ENCODE measurements at places on chromosomes 1 and 21.
A peak's percentile ranks its signal among the peaks of the same experiment; 100 is the strongest.

DNA sequence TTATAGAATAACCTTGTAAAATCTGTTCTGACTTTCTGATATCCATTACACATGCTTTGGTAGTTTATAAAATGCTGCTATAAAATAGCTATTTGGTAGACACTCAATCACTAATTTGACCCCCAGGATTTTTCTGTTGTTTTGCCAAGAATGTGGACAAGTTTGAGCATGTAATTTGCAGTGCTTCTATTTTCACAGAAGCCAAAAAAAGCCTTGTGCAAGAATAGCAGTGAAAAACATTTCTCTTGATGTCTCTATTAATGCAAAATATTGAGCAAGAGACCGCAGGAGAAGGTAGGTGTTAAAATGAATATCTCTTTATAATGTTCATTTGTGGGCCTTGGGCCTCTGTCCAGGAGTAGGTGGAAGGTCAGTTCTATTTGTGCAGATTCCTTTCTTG, 22.5 kb downstream of the MAP3K7CL start:
- no peak for DNase-seq

GRCh38 chr1:228743405-228743804, 8.1 kb downstream of the RHOU start:
- no peak for DNase-seq

DNA sequence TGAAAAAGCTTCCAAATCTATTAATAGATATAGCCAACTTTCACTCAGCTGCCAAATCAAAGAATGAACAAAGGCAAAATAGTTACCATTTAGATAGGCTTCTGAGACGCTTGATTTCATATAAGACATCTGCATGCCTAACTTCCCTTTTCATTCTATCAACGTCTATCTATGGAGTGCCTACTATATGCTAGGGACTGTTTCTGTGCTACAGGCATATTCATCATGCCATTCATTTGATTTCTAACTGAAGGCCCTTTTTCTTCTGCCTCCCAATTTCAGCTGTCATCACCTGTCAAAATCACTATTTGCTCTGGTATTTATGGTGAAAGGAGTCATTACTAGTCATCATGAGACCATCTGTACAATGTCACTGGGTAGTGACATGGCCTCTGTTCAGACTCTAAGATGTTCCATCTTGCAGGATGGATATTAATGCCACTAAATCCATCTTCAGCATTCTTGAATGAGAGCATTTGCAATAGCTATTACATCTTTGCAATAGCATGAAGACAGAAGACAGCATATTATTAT, 4.3 kb upstream of the KRTAP13-1 start:
- DNase-seq, result no peak

GRCh38 chr1:153973071-153973470, 4.4 kb downstream of the JTB start:
- no peak for DNase-seq

- no peak for DNase-seq
Measured at GRCh38 chr1:15684468-15685291, 560 bp downstream of the PLEKHM2 start.

GRCh38 chr1:118862755-118863154, 125.4 kb downstream of the TBX15 start:
- DNase-seq, result no peak

- no peak for DNase-seq
Measured at GRCh38 chr1:213095467-213095866, 44.4 kb downstream of the RPS6KC1 start.

GRCh38 chr21:28480470-28480869, 512.2 kb downstream of the LTN1 start:
- DNase-seq, result no peak

DNA sequence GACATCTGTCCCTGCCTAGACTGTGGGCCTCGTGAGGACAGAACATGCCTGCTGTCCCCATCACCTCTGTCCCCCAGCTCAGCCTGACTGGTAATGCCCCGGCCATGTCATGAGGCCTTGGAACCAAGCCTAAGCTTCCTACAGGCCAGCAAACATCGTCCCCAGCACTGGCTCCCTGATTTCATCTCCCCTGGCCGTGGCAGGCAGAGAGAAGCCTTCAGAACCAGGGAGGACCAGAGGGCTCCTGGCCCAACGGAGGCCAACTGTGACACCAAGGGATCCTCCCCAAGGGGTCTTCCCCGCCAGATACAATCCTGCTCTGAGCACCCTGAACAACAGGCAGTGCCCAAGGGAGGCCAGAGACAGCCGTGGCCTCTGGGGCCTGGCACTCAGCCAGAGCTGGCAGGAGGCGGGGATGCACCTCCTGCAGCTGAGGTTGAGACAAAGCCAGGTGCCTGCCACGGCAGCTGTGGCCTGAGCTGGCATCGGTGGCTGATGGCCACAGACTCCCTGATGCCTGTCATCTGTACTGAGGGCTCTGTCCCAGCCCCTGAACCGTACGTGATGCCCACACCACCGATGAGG, 9.9 kb upstream of the NPHP4 start:
- no peak for DNase-seq

GRCh38 chr1:98991127-98992012, 13.3 kb downstream of the PLPPR5 start:
- DNase-seq, result peak; percentile 4

GRCh38 chr1:37478451-37478881, 4.1 kb downstream of the ZC3H12A start:
- DNase-seq, result no peak

Data from AG09319 (cell line).